ENCODE measurements at places on chromosomes 3 and 15.

GRCh38 chr3:37255990-37256308 lies 81.6 kb upstream of the LRRFIP2 start:
- DNase-seq: no peak

DNA sequence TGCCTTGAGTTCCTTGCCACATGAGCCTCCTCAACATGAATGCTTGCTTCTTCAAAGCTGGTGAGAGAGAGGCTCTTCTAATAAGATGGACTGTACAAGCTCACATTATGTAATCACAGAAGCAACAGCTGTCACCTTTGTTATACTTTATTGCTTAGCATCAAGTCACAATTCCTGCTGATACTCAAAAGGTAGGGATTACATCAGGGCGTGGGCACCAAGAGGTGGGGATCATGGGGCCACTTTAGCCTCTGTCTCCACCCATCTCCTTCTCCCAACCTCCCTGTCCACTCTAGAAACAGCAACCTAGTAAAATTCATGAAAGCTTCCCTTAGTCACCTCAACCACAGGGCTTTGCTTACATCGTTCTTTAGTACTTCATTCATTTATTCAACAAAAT lies 95.9 kb downstream of the FAM43A start:
- no peak for DNase-seq

GRCh38 chr3:107283948-107284347 lies 93.3 kb upstream of the CCDC54 start:
- peak; percentile 40 for DNase-seq

- DNase-seq: no peak
These were observed 94.5 kb upstream of the GK5 start for GRCh38 chr3:142319912-142320311.

DNA sequence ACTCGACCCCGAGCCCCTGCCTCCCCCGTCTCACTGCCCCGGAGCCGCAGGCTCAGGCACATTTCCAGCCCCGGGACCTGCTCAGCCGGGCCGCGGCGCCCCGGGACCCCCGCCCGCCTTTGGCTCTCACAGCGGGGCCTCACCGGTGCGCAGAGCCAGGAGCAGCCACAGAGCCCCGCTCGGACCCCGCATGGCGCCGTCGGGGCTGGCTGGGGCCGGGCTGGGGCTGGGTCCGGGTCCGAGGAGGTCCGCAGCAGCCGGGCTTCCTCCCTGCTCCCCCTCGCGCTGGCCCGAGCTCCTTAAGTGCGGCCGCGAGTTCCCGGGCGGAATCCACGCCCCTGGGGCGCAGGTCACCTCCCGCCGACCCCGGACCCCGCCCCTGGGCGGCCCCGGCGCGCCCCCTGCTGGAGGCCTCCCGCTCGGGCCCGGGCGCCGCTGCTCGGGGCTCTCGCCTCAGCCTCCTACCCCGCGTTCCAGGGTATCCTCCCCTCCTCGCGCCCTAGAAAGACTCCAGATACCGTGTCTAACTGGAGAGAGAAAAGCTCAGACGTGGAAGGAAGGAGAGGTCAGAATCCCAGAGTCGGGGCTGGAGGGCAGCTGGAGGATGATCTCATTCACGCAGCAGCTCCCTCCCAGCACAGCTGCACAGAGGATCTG lies at the start of gene MELTF:
MELTF (minus strand) TSS at position 307 of the 657 bp plus-strand sequence; CDS start at position 192, 115 bp downstream.
- peak; percentile 33 for DNase-seq

- no peak for DNase-seq
These were observed 185.8 kb upstream of the NR2F2 start for GRCh38 chr15:96144734-96145133.

DNA sequence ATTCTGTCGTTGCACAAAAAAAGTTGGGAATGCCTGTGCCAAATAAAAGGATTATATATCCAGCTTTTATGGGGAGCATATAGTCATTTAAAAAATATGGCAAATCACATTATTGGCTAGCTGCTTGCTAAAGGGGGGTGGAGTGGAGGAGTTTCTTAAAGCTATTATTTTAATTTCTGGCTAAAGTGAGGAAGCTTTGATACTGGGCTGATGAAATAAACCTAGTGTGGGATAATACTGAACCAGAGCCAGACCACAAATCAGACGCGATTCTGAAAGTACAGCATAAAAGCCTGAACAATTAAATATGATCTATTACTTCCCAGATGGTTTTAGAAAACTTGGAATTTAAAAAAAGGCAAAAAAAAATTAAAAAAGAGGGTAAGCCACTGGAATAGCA lies 14.4 kb downstream of the POLR2M start:
- no peak for DNase-seq

DNA sequence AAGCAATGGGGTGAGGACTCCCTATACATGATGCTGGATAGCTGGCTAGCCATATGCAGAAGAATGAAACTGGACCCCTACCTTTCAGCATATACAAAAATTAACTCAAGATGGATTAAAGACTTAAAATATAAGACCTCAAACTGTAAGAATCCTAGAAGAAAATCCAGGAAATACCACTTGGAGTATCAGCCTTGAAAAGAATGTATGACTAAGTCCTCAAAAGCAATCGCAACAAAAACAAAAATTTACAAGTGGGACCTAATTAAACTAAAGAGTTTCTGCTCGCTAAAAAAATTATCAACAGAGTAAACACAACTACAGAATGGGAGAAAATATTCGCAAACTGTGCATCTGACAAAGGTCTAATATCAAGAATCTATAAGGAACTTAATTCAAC lies 94.3 kb downstream of the XRN1 start:
- DNase-seq: no peak

GRCh38 chr3:127784283-127784682 lies 38.0 kb downstream of the MGLL start:
- no peak for DNase-seq

DNA sequence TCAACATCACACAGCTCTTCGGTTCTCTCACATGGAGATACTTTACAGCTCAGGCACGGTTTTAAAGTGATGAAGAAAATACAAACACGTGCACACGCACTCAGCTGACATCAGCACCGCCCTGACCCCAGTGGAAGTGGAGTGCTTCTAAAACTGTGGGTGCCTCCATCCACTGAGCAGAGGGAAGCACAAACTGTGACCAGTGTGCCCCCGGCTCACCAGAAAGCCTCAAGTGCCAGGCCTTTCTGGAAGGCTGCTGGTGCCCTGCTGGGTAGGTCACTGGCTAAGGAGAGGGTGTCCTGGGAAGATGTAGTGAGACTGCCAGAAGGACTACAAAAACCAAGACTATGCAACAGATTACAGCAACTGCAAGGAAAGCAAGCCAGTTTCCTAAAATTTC lies 78.5 kb downstream of the OCA2 start:
- no peak for DNase-seq

- no peak for DNase-seq
These were observed 451.0 kb downstream of the MFSD1 start for GRCh38 chr3:159252772-159253384.

DNA sequence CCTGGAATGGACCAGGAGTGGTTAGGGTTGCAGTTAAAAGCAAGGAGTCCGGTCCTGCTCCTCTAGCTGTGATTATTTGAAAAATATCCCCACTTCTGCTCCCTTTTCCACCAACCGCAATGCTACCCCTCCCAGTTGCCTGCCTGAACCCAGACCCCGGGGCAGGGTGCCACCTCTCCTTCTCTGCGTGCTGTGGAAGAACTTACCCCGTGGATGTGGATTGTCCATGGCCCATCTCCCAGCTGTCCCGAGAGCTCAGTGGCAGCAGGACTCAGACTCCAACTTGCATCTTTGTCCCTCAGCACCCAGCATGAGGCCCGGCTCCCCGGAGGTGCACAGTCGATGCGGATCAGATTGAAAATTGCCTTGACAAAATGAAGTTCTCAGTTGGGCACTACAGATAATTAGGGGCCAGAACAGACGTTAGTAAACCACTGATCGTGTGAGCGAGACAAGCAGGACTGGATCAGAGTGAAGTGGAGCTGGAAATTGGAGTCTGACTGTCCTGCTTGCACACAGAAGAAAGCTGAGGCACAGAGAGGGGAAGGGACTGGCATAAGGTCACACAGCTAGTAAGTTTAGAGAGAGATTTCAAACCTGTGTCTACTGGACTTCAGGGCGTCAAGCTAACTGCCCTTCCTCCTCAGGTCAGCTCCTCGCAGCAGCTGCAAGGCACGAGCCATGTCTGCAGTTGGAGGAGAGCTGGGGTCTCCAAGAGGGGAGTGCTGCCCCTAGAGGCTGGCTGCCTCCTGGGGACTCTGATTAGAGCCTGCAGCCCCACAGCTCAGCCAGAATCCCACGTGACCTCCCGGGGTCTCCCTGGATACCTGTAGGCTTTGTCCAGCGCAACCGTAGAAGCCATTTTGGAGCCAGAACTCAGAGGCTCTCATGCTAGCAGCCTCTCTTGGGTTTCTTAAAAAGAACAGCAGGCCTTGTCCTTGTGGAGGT lies 14.7 kb downstream of the SLC6A1 start:
- no peak for DNase-seq

DNA sequence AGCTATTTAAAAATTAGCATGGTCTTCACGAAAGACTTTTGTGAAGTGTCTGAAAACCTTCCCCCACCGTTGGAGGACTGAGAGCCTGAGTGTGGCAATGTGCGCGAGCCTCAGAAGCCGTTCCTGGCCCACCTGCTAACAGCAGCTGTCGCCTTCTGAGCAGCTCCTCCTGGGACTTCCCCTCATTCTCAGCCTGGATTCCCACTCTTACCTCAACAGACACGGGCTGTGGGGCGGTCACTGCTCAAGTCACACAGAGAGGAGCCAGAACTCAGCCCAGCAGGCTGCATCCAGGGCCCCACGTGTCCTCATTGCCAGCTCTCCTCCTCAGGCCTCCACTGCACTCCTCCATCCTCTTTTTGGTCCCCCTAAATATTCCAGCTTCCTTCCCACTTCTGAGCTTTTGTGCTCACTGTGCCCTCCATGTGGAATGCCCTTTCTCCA lies 7.8 kb downstream of the DNASE1L3 start:
- DNase-seq: no peak

GRCh38 chr3:37920156-37920699 lies 58.5 kb downstream of the CTDSPL start:
- no peak for DNase-seq

- peak; percentile 36 for DNase-seq
These were observed 53.3 kb downstream of the MEIS2 start for GRCh38 chr15:37046876-37047614.

DNA sequence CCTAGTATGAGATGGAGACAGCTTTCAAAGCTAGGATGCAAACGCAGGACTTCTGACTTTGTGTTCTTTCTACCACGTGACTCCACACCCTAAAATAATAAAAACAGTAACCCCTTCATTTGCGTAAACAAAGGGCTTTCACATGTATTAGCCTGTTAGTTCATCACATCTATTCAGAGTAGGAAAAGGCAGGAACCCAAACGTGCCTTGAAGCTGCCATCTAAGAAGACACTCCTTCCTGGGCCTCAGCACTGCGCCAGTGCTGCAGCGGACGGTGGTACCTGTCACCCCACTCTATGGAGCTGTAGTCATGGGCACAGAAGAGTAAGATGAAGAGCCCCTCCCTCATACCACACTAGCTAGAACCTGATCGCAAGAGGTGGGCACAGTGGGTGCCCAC lies 34.3 kb downstream of the PLD1 start:
- no peak for DNase-seq

DNA sequence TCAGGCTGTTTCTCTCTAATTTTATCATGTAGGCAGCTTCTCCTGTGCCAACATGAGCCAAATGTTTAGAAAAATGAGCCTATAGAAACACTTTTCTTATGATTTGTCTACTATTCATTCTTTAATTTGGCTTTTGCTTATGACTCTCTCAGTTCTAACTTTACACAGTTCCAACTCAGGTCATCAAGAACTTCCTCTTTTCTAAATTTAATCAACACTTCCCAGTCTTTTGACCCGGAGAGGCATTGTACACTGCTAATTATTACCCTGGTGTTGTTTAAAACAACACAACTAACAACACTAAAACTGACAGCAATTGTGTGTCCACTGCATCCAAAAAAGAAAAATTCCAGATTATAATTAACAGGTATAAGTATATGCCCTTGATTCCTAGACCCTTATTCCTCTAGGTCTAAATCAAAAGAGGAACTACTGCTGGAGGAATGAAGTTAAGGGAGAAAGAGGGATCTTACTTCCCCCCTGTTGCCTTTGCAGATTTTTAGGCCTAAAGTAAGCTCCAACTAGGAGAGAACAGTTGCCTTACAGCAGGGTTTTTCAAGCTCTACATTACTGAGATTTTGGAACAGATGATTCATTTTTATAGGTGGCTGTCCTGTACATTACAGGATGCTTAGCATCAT lies 332.2 kb upstream of the GOLIM4 start:
- DNase-seq: no peak

DNA sequence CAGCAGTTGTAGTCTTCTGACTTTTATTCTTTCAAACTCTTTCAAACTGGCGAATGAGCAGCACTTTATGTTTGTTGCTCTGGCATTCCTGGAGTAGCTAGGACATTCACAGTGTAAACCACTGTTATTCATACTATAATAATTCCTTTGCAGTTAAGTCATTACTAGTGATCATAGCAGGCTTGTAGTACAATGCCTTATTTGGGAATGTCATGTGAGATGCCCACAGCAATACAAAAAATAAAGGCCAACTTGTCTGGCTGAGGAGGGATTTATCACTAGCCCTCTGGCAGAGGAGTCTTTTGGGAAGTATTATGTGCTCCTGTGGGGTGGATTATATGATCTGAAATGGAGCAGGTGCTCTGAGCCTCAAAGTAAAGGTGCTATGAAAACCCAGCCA lies 197.2 kb downstream of the VGLL3 start:
- peak; percentile 94 for DNase-seq

DNA sequence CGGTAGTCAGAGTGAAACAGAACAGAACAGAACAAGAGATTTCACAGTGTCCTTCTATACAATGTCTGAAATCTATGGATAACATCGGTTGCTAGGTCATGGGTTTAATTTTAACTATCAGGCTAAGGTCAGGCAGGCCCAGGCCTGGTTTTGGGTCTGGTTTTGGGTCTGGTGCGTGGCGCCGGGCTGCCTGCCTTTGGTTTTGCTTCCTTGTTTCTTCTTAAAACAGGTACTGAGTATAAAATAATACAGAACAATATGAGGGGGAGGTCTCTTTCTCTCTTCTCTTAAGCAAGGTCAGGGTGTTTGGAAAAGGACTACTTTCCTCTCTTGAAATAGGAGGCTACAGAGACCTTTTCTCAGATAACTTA lies 1.4 kb downstream of the AEN start:
- no peak for DNase-seq

DNA sequence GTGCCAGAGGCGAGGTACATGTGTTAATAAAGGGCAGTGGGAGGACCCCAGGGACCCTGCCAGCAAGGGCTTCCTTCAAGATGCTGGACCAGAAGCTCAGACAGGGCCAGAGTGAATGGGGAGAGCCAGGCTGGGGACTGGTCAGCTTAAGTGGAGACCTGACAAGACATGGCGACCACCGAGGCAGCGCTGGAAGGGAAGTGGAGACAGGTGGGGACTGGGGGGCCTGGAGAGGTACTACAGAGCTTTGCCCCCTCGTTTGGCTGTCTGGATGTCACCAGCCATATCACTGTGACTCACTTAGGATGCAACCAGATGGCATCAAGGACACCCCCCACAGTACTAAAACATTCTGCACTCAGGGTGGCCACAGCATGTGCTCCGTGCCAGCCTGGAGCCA lies 97.9 kb downstream of the ADCY5 start:
- DNase-seq: no peak

DNA sequence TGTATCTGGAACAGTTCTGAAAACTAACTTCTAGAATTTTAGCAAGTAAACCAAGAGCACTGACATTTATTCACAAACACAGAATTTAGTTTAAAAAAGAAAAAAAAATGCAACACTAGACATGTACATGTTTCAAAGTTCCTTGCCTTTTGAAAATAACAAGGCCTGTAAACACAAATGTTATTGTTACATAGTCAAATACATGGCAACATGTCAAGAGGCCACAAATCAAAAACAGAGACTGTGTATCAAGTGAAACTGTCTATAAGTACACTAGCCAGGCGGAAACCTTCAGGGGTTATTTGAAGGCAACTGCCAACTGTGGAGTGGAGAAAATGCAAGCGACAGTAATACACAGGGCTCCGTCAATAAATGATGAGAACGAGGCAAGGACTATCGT lies 547.6 kb downstream of the FOXP1 start:
- DNase-seq: no peak
